ENCODE measurements at places on chromosomes 11 and 22.

DNA sequence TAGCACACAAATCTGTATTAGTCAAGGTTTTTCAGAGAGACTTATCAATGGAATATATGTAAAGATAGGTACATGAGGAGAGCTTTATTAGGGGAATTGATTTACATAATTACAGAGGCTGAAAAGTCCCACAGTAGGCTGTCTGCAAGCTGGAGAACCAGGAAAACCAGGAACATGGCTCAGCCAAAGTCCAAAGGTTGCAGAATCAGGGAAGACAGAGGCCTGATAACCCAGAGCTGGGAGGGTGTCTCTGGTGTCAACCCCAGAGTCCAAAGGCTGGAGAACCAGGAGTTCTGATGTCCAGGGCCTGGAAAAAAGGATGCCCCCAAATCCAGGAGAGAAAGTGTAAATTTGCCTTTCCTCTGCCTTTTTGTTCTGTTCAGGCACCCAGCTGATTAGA, 16.3 kb upstream of the OR5F1 start:
- no peak for DNase-seq

- DNase-seq: peak; percentile 0
Measured at GRCh38 chr22:31789803-31790202, 36.0 kb downstream of the DEPDC5 start.

- DNase-seq: peak; percentile 5
Measured at GRCh38 chr11:21511835-21512440, 680.9 kb upstream of the ANO5 start.

- DNase-seq: peak; percentile 64
Measured at GRCh38 chr11:63866211-63866610, 27.3 kb downstream of the MARK2 start.

DNA sequence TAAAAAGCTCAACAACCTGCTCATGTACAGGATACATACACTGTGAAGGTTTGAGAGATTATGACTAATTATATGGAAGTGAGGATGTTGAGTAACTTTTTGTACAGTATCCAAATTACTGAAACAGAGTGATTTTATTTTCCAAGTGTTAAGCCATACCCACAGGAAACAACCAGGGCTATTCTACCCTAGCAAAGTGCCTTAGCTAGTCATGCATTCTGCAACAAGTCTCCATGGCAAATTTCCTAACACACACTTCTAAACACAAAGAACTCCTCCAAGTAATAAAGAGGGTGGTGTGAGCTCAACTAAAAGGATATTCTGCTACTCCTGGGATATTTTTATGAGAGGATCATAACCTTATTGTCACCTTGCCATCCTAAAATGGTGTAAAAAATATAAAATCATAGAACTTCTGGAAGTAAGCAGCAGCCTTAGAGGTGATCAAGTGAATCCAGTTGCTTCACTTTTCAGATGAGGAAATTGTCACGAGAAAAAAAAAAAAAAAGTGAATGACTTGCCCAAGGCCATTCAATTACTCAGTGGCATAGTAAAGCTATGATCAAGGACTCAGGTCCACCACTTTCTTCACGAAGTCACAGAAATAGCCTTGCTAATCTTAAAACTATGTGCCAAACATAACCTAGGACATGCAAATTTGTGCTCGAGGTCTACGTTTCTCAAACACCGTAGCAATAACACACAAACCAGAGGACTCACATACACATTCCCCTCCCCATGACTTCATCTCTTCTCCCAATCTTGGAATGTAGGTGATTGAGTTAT, 4.2 kb downstream of the LGR4 start:
- peak; percentile 78 for DNase-seq

DNA sequence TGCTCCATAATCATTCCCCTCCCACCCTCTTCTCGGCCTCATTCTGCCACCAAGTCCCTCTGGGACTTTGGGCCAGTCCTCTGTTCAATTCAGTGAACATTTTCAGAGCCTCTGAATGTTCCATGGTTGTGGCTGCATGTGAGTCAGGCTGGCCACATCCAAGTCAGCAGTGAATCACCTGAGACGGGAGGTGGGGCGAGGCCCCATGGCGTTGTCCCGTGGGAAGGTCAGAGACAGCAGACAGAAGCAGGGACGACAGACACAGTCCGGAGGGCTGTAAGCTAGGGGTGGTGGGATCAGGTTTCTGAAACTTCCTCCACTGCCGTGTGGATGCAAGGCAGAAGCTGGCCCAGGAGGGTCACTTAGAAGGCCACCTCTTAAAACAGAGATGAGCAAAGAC, 324.8 kb downstream of the MN1 start:
- peak; percentile 31 for DNase-seq

DNA sequence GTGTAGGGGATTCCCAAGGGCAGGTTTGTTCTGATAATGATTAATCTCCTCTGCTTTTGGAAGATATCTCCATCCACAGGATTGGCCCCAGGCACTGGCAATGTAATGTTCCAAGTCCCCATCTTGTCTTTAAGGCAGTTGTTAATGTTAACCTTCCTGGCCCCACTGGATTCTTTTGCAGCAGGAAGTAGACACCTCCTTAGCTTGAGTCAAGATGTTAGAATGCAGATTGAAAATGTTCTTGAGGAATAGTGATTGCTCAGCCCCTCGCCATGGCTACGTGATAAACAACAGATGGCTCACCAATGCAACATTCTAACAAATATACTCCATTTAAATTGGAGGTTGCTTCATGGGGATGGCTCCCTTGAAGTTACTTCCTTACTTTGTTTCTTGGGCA, 7.3 kb downstream of the HEPHL1 start:
- peak; percentile 91 for DNase-seq

DNA sequence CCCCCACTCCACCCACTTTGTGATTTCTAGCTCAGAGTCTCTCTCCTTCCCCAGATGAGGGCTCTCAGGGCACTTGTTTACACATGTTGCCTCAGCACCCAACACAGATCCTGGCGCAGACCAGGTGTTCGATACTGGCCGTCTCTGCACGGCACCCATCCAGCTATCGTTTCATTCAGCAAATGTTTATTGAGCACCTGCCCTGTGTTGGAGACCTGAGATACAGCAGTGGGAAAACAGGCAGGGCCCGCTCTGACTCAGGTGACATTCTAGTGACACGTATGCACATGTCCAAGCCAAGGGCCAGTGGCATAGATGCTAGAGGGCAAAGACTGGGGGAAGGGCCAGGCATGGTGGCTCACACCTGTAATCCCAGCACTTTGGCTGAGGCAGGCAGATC, 71.9 kb downstream of the NFAM1 start:
- DNase-seq: no peak

GRCh38 chr11:67490727-67491065, 7.9 kb downstream of the AIP start:
- no peak for DNase-seq

DNA sequence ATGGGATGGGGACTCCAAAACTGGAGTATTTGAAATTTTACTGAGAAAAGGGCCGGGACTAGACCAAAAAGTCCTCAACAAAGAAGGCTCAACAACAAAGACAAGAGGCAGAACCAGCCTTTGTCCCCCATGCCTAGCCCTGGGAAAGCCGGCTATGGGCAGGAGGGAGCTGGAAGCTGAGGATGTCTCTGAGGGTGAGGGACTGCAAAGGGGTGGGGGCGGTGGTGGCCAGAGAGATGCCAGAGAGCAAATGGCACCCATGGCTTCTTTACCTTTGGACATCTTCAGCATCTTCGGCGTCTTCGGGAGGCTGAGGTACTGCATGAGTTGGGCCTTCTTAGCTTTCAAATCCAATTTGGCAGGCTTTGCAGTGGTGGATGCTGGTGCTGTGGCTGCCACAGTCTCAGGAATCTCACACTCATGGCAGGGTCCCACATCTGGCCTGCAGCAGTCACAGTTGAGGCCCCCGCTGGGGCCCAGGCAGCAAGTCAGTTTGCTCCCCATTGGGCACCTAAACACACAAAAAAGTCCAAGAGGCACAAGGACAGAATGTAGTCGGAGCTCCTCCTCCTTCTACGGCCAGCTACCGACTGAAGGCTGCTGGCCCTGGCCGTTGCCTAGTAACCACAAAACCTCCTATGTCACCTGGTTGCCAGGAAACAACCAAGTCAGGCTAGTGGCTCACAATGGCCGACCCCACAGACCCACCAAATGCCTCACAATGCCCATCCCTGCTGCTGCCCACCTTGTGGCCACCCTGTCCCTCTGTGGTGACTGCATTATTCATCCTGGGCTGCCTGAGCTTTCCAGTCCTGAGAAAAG, at the start of gene C22orf42:
Gene C22orf42 (minus strand): TSS at position 592 of the 822 bp plus-strand sequence. CDS start 88 bp downstream, at position 504.
- DNase-seq: no peak

DNA sequence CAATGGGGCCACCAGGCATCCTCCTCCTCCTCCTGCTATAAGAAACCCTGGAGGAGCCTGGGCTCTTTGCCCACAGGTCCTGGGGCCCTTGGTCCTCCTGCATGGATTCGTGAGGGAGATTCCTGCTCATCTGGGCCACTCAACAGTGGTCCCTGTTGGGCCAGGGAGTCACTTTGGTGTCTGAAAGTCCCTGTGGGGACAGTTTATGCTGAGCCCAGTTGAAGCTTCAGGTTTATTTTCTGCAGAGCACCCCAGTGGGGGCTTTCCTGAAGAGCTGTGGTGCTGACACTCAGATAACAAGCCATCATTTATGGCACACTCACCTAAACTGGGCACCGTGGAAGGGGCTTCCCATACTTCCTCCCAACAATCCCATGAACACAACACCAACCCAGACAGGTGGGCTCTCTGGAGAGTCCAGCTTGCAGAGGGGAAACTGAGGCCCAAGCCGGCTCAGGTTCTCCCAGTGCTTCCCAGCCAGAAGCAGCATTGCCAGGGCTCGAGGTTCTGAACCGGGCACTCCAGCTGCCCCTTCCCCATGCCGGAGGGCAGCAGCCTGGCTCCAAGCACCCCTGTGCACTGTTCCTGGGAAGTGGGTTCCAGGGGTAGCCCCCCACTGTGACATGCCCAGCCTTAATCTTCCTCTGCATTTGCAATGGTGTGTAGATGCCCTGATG, 91.3 kb downstream of the MYEOV start:
- no peak for DNase-seq

GRCh38 chr11:108559340-108559739, 34.2 kb downstream of the EXPH5 start:
- DNase-seq: peak; percentile 27

DNA sequence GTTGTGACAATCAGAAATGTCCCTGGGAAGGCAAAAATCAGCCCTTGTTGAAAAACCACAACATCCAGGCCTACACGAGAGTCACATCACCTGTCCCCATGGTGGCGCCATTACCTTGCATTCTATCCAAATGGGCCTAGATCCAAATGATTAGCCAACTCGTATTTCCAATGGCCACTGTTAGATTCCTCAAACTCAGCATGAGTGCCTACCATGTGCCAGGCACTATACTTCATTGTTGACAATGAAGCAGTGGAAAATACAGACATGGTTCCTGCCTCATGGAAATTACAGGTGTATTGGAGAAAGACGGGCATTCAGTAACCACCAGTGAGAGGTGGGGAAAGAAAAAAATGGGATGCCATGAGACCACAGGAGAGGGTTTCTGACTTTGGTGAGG, 29.8 kb upstream of the CREB3L1 start:
- peak; percentile 38 for DNase-seq
